ENCODE measurements at places on chromosomes 7 and 10.

- DNase-seq, result no peak
Observed at GRCh38 chr7:144454256-144455039, 51.0 kb upstream of the NOBOX start.

DNA sequence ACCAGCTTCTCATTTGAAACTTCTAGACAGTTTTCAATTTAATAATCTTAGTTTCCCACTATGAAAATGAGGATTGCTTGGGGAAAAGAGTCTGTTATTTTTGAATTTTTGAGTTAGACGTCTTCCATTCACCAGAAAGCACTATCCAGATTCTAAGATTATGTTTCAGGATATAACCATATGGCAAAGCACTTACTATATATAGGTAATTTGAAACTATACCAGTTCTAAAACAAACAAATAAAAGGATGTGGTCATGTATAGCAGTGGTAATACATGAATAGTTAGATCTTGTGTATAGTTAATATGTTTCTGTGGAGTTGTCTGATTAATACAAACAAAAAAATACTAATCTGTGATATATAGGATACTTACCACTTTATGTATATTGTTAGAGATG lies 320.0 kb downstream of the EXOC4 start:
- no peak for DNase-seq

GRCh38 chr7:23474829-23475575 lies 4.7 kb upstream of the IGF2BP3 start:
- DNase-seq, result no peak

DNA sequence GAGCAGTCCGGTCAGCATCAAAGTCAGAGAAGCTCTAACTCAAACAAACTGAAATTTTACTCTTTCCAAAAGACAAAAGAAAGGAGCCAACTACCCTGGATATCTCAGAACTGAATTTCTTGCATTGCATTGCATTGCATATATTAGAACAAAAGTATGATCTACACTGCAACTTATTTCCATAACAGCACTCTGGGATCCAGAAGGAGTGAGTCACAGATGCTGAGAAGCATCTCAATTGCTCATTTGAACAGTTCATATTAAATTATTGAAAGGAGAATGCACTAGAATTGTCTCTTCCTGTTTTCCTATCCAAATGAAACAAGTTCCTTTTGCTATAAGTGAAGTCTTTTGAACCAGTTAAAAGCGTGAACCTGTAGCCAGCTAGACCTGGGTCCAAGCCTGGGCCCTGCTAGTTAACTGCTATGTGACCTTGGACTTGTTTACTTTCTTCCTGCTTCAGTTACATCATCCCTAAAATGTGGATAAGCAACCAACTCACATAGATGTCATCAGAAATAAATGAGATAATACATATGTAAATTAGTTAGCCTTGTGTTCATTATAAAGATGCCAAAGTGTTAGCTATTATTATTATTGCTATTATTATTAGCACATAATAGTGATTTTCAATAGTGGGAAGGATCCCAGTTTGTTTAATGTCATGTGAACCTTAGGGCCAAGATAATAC lies 184.1 kb downstream of the CREB5 start:
- no peak for DNase-seq

DNA sequence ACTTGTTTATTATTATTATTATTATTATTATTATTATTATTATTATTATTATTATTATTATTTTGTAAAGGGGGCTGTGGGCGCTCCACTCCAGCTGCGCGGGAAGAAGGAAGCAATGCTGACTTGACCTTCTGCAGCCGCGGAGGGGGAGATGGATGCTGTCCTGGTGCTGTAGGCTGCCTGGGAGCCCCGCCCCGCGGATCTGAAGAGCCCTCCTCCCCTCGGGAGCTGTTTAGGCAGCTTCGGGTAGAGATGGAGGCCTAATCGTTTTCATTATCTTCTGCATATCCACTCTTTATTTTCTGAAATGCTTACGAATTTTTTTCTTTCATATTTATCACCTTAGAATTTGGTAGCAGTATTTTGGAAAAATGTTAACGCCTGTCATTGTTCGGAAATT lies 101.2 kb upstream of the KLF6 start:
- DNase-seq, result no peak

GRCh38 chr10:16231734-16232435 lies 204.9 kb upstream of the PTER start:
- DNase-seq, result no peak

GRCh38 chr10:129678186-129678585 lies 211.1 kb downstream of the MGMT start:
- DNase-seq, result no peak

DNA sequence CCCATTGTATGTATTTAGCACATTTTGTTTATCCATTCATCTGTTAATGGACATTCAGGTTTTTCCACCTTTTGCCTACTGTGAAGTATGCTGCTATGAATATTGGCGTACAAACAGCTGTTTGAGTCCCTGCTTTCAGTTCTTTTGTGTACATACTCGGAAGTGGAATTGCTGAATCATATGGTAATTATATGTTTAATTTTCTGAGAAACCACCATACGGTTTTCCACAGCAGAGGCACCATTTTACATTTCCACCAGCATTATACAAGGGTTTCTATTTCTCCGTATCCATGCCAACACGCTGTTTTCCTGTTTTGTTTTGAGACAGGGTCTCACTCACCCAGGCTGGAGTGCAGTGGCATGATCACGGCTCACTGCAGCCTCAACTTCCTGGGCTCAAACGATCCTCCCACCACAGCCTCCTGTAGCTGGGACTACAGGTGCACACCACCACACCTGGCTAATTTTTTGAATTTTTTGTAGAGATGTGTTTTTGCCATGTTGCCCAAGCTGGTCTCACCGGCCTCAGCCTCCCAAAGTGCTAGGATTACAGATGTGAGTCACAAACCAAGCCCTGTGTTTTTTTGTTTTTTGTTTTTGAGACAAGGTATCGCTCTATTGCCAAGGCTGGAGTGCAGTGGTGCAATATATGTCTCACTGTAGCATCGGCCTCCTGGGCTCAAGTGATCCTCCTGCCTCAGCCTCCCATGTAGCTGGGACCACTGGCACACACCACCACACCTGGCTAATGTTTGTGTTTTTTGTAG lies 22.1 kb upstream of the FBXW4 start:
- no peak for DNase-seq

DNA sequence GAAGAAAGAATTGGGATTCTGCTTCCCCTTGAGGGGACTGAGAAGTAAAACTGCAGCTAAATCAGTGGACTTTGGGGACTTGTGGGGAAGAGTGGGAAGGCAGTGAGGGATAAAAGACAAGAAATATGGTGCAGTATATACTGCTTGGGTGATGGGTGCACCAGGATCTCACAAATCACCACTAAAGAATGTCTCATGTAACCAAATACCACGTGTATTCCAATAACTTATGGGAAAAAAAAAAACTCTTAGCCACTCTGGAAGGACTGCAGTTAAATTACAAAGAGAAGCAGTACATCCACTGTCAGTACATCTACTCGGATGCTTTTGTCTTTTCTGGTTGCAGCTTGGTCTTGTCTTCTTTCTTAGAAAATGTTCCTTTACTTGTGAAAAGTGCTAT lies 27.4 kb upstream of the GOT1 start:
- DNase-seq, result no peak

DNA sequence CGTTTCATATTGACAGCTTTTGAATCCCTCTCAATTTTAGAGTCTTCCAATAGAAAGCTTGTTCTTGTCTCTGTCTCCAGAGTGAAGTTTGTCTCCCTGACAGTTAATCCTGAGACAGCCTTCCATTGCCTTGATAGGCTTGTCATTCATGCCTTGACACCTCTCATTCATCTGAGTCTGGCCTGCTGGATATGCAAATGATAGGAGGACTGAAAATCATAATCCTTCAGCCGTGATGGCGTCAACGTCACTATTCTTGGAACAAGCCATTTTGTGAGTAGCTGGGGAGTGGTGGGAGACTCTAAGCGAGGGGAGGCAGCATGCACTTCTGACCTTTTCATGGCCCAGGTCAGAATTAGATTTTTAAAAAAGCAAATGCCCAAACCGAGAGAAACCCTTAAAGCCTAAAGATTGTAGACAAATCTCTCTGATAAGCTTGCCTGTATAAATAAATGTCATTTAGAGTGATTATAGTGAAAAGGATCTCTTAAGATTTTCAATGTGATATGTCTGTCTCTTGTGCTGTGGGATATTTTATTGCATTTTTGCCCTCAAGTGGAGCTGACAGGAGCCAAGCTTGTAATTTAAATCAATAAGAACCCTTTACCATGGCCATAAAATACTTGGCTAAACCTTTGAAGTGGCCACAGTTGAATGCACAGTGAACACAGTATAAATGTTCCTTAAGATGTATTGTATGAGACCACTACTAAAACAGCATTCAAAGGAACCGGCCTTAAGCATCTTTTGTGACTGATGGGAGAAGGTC lies 148.8 kb downstream of the SNX10 start:
- DNase-seq, result no peak

DNA sequence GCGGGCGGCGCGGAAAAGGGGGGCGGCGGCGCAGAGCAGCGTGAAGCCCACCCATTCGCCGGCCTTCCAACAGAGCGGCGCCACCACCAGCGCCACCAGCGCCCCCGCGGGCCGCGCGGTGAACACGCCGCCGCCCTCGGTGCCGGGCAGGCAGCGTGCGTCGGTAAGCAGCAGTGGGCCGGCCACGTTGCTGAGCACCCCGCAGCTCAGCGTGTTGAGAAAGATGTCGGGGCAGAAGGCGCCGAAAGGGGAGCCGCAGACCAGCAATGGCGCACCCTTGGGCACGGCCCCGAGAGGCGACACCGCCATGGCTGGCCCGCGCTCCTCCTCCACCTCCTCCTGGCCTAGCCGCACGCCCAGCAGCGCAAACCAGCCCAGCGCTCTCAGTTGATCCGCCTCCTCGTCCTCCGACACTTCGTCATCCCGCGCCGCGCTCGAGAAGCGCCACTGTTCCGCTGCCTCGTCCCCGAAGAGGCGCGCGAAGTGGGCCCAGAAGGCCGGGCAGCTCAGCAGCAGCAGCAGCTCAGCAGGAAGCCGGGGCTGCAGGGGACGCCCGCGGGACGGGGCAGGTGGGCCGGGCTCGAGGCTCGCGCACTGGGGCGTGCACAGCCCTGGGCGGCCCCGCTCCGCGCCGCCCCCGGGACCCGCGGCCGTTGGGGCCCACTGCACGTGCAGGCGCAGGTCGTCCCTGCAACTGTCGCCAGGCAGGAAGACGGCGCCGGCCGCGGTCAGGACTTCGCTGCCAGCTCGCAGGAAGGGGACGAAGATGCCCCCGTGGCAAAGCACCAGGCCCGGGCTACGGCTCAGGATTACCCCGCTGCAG lies 623 bp downstream of the TYSND1 start:
- peak; percentile 72 for DNase-seq

DNA sequence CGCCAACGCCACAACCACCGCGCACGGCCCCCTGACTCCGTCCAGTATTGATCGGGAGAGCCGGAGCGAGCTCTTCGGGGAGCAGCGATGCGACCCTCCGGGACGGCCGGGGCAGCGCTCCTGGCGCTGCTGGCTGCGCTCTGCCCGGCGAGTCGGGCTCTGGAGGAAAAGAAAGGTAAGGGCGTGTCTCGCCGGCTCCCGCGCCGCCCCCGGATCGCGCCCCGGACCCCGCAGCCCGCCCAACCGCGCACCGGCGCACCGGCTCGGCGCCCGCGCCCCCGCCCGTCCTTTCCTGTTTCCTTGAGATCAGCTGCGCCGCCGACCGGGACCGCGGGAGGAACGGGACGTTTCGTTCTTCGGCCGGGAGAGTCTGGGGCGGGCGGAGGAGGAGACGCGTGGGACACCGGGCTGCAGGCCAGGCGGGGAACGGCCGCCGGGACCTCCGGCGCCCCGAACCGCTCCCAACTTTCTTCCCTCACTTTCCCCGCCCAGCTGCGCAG lies 424 bp downstream of the EGFR start:
- peak; percentile 37 for DNase-seq

DNA sequence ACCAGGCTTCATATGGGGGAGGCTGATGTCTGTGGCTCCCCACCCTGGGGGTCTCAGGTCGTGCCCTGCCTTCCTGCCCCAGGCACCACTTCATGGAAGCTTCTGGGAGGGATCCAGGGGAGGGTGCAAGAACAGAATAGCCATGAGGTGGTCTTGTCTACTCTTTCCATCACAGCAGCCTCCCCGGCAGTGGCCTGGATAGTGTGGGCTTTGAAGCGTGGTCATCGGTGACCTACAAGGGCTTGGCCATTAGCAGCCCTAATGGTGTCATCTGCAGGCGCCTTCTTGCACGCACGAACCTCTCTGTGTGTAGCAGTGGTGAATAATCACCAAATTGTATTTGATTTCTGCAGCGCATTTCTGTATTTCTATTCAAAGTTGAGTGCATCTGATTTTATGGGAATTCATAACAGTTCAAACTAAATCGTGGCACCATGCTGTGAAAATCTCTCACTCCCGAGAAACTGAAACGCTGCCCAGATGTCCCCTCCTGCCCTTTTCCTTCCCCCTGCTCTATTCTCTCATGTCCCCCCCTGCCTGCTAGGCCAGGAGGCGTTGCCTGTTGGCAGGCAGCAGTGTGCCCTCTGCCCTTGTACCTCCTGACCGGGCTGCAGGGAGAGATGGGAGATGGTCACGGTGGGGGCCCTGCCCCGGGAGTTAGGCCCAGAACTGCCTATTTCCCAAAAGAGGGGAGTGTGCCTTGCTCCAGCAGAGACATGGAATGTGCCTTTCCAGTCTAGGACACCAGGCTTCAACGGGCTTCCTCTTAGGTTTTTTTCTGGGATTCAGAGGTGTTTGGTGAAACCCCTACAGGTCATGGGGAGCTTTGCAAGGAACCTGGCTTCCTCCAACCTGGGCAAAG lies 34.8 kb downstream of the CDH23 start:
- no peak for DNase-seq
